Left renal pelvis (tissue), 4 donors: ENCODE measurements at places on chromosomes 2 and 18. TPM values are rescaled to one million over a fixed set of nuclear protein-coding genes. Genes with fewer than 3 reads are reported as not detected.

DNA sequence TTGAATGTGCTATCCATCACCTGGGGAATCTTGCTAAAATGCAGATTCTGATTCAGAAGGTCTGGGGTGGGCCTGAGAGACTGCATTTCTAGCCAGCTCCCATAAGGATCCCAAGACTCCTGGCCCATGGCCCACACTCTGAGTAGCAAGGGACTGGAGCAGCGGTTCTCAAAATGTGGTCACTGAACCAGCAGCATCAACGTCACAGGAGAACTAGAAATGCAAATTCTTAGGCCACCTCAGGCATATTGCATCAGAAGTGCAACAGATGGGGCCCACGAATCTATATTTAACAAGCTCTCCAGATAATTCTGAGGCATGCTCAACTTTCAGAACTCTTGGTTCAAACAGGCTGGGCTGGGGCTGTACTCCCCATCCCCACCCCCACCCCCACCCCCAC lies 74.6 kb downstream of the DHRS9 start:
- DNase-seq = no peak

Gene CFAP65
- 0.27 TPM for polyA plus RNA-seq

GRCh38 chr18:69528435-69528834 lies 127.7 kb downstream of the DOK6 start:
- no peak for DNase-seq

GRCh38 chr2:8986327-8986976 lies 17.0 kb downstream of the MBOAT2 start:
- no peak for DNase-seq
